ENCODE measurements at places on chromosomes 12 and 14. TPM values are rescaled to one million over a fixed set of nuclear protein-coding genes. Genes with fewer than 3 reads are reported as not detected.

Gene OR4E2
- not detected for total RNA-seq

Gene KRT78
- 1.0 TPM for total RNA-seq

Gene GLIPR1L2
- total RNA-seq, result 1.8 TPM

Gene ASPG
- 2.3 TPM for total RNA-seq

Gene B4GALNT1
- 6.7 TPM for total RNA-seq

Gene TAS2R8
- total RNA-seq, result not detected

DNA sequence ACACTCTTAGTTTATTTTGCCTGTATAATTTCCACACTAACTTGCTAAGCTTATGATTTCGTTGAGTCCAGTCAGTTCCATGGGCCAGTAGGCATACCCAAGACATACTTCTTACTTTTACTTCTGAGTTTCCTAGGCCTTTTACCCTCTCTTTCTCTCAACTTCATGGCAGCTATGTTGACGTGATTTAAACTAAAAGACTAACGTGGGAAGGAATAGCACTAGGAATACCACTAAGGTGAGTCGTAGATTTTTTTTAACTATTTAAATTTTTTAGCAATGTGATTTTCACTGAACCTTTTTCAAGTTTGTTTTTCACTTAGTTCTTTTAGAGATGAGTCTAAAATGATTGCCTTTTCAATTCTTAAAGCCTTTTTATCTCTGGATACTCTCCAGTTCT, 793.5 kb upstream of the NOVA1 start:
- DNase-seq, result no peak

DNA sequence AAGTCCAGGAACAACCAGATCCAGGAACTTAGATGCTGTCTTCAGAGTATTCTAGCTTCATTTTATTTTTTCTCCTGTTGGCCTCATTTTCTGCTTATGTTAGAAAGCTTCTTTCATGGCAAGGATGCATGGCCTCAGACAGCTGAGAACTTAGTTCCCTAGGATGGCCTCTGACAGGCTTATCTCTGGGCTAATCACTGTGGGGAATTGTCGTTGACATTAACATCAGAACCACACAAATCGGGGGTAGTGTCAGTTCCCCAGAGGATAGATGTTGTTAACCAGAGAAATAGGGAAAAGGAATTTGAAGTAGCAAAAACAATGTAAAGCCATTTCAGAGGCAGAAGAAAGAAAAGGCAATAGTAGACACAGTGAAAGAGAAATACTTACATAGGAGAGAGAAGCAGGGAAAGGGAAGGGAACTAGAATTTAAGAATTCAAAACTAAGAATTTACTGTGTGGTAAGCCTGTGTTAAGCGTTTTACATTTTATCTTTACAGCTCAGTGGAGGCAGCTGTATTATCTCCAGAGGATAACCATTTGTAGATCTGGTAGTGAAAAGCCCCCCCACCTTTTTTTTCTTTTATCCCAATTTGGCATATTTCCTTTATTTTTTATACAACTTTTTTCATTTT, 21.8 kb downstream of the FUT8 start:
- DNase-seq, result no peak

DNA sequence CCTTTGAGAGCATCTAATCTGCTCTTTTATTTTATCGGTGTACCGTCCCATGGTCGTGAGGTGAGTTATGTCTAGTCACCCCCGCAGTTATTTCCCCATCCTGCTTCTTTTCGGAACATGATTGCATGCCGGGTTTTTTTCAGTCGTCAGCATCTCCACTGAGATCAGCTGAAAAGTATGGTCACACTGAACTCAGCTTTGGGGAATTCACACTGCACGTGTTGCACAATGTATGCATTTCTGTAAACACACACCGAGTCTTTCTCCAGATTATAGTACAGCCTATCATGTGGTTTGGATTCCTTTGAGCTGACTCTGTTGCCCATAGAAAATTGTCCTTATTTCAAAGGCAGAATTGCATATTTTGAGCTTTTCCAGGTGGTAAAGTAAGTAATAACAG, 24.6 kb downstream of the PLXNC1 start:
- DNase-seq, result no peak

- DNase-seq, result no peak
Measured at GRCh38 chr12:83346333-83346732, 659.6 kb downstream of the TMTC2 start.

DNA sequence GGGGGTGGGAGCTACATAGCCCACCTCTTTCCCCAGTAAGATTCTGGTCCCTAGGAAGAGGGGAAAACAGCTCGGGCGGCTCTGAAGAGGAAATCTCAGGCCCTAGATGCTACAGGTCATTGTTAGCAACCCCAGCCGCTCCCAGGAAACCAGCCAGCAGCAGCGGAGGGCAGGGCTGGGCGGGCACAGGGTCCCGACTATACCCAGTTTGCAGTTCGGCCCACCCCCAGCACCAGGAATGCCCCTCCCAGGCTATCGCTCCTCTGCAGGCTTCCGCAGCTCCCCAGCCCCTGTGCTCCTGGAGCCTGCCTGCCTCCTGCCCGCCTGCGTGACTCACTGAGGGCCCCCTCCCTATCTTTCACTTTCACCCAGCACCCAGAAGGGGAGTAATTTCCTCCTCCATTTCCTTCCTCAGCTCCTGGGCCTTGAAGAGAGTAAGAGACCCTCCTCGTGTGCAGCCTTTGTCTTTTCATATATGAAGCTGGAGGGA, 27.2 kb upstream of the PNMA1 start:
- DNase-seq, result no peak

DNA sequence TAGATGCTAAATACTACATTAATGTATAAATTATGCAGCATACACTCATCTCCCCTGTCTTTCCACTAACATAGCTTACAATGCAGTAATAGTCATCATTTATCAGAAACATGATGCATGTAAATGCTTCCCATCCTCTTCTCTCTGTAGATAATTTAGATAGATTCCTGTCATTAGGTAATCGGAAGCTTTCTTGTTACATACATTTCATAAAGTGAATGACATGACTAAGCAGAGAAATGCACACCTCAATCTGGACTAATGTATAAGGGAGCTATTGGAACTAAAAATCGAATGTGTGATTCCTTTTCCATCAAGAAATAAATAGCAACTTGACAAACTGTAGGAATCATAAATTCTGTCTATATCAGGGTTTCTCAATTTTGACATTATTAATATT, 273.4 kb downstream of the RASSF9 start:
- DNase-seq, result no peak

DNA sequence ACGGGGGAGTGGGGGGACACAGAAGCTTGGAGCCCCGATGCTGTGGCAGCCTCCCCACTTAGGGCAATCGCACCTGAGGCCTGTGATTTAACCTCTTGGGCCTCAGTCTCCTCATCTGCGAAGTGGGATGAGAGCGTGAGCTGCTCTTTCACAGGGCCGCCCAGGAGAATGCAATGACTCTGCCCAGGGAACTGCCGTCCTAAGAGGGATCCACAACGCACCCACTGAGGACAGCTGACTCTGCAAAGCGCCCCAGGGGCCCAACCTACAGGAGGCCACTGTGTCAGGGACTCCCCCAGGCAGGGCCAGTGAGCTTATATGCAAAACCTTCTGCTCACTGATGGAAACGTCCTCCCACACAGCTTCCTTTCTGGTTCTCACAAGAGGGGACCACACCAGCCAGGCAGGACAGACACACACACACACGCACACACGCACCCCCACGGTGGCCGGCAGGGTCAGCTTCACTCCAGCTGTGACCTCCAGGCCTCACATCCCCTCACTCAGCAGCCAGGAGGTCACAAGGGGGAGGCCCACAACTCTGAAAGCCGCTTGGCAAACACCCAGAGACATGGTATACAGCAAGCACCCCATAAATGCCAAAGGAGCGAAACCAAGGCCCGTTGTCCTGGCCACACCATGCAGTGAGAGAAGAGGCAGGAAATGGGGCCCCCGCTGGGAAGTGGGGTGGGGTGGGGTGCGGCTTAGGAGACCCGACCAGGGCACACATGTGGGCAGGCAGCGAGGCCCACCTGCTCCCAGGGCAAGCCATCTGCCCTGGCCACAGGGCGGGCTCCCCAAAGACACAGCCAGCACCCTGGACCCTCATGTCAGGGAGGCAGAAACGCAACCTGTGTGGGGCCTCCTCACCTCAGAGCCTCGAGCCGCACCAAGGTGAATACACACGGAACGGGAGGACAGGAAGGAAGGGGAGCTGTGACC, 73.3 kb downstream of the NCOR2 start:
- DNase-seq, result no peak

DNA sequence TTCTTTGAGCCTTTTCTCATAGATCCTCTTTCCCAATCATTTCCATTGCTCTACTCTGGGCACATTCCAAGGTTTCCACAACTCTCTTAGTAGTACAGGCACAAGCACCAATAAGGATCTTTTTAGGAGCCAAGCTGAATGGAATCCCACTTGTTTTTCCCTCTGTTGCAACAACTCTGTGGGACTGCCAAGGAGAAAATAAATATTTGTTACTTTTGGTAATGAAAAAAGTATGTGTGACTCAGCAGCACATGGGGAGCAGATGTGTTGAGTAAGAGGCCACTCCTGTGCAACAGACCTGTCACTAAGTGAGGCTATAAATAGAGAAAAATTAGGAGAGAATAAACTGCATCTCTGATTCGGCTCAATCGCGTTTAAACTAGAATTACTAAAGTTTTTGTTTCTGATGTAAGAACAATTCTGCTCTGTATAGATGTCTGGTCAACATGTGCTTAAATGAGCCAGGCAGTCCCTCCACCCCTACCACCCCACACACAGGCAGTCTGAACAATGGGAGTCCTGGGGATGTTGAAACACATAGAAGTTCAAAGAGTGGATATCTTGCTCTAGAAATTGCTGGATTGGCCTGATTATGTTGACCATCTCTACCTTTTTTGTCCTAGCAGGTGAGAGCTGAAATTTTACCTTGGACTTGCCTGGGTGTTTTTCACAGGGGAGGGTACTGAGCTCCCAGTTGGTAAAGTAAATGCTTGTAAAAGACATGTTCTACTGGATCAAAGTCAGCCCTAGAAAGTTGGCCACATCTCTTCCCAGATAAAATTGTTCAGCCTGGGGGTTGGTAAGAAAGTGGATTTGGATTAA, 244.3 kb upstream of the NOVA1 start:
- DNase-seq, result peak; percentile 24

GRCh38 chr12:88600272-88600671, 20.0 kb upstream of the KITLG start:
- no peak for DNase-seq

GRCh38 chr12:6866920-6867412, 365 bp upstream of the TPI1 start:
- DNase-seq, result no peak

DNA sequence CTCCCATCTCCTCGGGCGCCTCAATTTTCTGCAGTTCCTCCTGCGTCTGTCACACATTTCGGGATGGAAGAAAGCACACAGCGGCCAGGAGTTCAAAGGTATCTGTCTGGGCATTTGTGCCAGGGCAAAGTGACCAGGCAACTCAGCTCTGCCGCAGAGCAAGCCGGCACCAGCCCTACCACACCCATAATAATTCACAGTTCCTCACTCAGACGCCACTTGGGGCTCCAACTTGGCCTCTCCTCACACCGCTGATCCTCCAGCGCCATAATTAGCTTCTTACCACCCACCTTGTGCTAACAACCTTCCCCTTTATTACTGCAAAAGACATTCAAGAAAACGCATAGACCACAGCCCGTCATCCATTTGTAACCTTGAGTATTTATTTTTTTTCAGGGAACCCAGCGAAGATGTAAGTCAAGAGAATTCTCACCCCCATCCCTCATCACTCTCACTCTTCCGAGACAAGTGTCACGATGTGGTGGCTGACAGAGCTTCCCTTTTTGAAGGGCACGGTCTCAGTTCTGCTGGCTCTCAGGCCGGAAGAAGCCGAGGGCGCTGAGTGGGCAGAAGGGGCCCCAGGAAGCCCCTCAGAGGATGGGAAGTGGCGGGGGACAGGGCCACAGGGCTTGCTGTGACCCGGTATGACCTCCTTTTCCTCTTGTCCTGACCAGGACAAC, 25.2 kb upstream of the NCOR2 start:
- DNase-seq, result no peak

DNA sequence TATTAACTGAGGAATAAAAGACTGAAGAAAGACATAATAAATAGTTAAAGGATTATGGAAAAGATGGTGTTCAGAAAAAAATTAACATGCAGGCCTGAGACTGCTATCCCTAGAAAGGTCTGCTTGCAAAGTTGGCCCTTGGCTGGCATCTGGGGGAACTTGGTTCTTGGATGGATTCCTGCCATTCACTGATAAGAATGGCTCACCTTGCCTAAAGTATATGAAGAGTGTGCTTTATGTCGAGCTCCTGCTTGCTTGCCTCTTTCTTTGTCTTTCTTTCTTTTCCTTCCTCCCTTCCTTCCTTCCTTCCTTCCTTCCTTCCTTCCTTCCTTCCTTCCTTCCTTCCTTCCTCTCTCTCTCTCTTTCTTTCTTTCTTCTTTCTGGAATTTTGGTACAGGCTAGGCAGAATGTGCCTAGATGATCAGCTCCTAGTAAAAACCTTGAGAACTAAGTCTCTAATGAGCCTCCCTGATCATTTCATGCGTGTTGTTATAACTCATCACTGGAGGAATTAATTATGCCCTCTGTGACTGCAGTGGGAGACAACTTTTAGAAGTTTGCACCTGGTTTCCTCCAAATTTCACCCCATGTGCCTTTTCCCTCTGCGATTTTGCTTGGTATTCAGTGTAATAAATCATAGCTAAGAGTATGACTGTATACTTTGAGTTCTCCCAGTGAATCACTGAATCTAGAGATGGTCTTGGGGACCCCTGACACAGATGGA, 44.7 kb downstream of the IFT81 start:
- no peak for DNase-seq

GRCh38 chr12:103268831-103269514, 226.8 kb downstream of the C12orf42 start:
- no peak for DNase-seq

DNA sequence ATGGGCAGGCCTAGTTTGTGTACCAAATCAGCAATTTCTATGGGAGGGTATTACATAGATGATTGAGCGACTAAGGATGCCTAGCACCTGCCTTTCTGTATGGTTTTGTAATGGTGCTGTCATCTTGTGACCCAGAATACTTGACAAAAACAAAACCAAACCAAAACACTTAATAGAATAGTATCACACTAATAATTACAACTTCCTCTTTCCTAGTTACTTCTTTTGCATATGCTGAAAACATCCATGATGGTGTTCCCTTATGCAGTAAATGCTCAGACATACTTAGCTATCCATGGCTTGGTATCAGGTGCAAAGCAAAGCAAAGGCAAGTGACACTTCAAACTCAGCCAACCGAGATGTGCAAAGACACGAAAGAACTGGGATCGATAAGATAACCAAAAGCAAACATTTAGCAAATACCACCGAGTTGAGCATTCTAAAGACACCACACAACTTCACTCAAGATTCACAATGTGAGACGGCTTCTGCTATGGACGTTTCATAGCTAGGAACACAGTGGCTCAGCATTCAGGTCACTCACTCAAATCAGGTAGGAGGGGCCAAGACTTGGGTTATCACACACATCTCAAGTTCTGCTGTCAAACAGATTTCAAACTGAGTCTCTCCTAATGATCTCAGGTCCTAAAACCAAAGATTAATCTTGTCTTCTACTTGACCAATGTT, 24.3 kb downstream of the PPP1CC start:
- no peak for DNase-seq

DNA sequence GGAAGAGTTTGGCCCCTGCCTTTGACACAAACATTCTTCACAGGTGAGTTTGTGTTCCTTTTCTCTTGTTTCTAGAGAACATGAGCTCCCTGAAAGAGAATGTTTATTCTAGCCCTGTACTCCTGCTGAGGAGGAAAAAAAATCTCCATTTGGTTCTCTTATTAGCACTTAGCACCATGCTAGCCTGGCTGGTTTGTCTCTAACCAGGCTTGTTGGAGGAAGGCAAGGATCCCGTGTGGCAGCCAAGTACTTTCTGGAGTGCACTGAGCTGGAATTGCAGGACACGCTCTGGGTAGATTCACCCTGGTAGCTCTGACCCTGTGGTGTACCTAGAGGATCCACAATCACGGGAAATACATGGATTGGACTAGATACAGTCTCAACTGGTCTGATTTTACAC, 41.9 kb downstream of the KCNA1 start:
- DNase-seq, result no peak

Measured in prostate gland (tissue), 2 donors.